ENCODE measurements at places on chromosomes 6 and 20. TPM values are rescaled to one million over a fixed set of nuclear protein-coding genes. Genes with fewer than 3 reads are reported as not detected.
A peak's percentile ranks its signal among the peaks of the same experiment; 100 is the strongest.

DNA sequence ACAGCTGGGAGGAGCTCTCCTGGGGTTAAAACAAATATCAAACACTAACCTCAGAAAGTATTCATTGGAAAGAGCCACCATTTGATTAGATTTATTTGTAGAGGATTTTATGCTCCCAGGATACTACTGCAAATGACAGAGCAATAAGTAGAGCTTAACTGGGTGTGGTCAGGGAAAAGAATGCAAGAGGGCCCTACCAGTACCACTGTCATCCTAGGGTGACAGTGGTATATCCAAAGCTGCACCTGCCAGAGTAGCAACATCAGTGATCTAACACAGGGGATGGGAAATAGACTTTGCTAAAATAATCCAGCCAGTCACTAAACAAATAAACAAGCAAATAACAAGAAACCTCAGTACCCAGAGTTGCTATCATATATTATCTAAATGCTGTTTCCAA is 29.7 kb downstream of the ERGIC3 start:
- no peaks in the 10 kb centered on the region for H3K36me3 ChIP-seq
- H3K27me3 ChIP-seq, result no peaks in the 10 kb centered on the region
- H3K4me1 ChIP-seq, result no peaks in the 10 kb centered on the region
- no peak overlapping the region for H3K27ac ChIP-seq

GRCh38 chr20:830011-830521 is 3.4 kb upstream of the FAM110A start:
- DNase-seq, result no peak
- no peak overlapping the region for H3K27ac ChIP-seq
- H3K4me3 ChIP-seq, result no peak overlapping the region
- H3K36me3 ChIP-seq, result no peaks in the 10 kb centered on the region

GRCh38 chr6:138105446-138105845 is 1.8 kb downstream of the PERP start:
- H3K4me3 ChIP-seq, result no peak overlapping the region
- no peaks in the 10 kb centered on the region for H3K27me3 ChIP-seq
- H3K4me1 ChIP-seq, result peaks cover 25% of the 10 kb centered on the region
- no peaks in the 10 kb centered on the region for H3K36me3 ChIP-seq

GRCh38 chr6:111417181-111417585 is 65.8 kb downstream of the REV3L start:
- H3K4me3 ChIP-seq, result no peak overlapping the region
- no peak overlapping the region for H3K27ac ChIP-seq
- H3K27me3 ChIP-seq, result no peaks in the 10 kb centered on the region
- peaks cover 7% of the 10 kb centered on the region for H3K36me3 ChIP-seq
- H3K4me1 ChIP-seq, result no peaks in the 10 kb centered on the region

GRCh38 chr20:25207960-25208534 is 12.5 kb downstream of the ENTPD6 start:
- H3K4me3 ChIP-seq, result no peak overlapping the region
- peaks cover 7% of the 10 kb centered on the region for H3K36me3 ChIP-seq
- no peaks in the 10 kb centered on the region for H3K4me1 ChIP-seq
- H3K27ac ChIP-seq, result no peak overlapping the region

GRCh38 chr6:131377112-131377705 is 195.8 kb upstream of the ARG1 start:
- H3K4me3 ChIP-seq, result no peak overlapping the region
- no peaks in the 10 kb centered on the region for H3K4me1 ChIP-seq
- H3K36me3 ChIP-seq, result no peaks in the 10 kb centered on the region
- no peaks in the 10 kb centered on the region for H3K27me3 ChIP-seq
- H3K27ac ChIP-seq, result no peak overlapping the region

GRCh38 chr20:2327620-2328555 is 32.1 kb downstream of the TGM3 start:
- no peak overlapping the region for H3K4me3 ChIP-seq
- no peak for DNase-seq
- H3K27me3 ChIP-seq, result no peaks in the 10 kb centered on the region

DNA sequence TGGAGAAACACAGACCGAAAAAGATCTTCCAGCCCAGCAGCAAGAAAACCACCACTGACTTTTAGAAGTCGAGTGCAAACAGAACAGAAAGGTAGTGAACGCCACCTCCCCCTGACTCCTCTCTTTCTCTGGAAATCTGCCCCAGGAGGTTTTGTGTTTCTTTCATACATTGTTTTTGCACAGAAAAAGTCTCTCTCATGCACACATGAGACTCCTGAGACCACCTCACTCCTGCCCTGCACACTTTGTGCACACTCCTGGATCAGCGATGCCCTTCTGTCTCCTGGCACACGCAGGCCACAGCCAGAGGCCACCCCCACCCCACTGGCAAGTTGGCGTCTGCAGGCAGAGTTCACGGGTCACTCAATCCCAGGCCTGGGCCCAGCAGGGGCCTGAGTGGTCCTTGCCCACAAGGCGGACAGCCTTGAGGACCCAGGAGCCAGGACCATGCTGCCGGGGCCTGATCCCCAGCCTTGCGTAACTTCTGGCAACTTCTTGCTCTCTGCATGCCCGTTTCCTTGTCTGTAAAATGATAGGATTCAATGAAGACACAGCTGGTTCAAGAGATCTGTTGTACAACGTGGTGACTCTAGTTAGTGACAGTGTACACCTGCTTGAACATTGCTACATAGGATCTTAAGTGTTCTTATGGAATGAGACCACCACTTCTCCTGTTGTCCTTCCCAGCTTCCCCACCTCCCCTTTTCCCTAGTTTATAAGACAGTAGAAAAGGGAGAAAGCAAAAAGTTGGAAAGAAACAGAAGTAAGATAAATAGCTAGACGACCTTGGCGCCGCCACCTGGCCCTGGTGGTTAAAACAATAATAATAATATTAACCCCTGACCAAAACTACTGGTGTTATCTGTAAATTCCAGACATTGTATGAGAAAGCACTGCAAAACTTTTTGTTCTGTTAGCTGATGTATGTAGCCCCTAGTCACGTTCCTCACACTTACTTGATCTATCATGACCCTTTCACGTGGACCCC is 30.2 kb upstream of the CST7 start:
- DNase-seq, result no peak
- H3K4me3 ChIP-seq, result no peak overlapping the region
- no peak overlapping the region for H3K27ac ChIP-seq
- peaks cover 7% of the 10 kb centered on the region for H3K4me1 ChIP-seq
- H3K36me3 ChIP-seq, result no peaks in the 10 kb centered on the region

DNA sequence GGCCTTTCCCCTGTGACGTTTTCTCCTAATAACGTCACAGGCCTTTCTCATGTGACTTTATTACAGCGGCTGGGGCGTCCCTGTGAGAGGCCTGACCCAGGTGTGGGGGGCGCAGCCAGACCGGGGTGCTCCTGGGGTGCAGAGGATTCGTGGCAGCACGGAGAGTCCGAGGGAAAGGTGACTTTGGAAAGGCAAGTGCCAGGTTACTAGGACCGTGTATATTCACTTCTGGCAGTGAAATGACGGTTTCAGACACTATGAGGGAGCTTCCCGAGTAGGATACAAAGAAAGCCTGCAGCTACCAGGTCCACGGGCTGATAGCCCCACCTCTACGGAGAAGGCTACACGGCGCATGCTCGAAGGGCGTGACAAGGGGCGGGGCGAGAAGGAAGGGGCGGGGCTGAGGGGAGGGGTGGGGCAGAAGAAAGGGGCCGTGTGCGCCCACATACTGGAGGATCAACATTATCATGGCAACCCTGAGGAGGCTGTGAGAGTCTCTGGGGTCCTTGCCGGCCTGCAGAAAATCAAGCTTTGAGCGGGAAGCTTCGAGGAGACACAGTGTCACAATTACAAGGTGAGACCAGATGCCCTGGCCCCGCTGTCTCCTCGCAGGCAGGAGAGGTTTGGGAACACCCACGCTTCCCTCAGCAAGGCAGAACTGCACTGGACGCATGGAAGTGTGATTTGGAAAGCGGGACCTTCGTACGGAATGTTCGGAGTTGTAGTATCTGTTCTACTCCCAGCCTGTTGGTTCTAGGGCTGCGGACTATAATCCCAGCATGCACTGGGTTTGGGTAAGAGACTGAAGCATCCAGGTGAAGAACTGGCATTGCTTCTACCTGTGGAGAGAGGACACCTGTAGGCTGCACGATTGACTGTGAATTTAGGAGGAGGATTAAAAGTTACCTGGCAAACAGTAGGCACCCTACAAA is 54.4 kb upstream of the ZNF337 start:
- peak overlapping the region; percentile 54 for H3K4me3 ChIP-seq
- H3K36me3 ChIP-seq, result no peaks in the 10 kb centered on the region
- peaks cover 14% of the 10 kb centered on the region for H3K4me1 ChIP-seq
- peak overlapping the region; percentile 28 for H3K27ac ChIP-seq

- H3K4me3 ChIP-seq, result no peak overlapping the region
- H3K27me3 ChIP-seq, result no peaks in the 10 kb centered on the region
- DNase-seq, result no peak
- H3K4me1 ChIP-seq, result no peaks in the 10 kb centered on the region
- H3K27ac ChIP-seq, result no peak overlapping the region
These were observed 721.1 kb upstream of the CITED2 start for GRCh38 chr6:140095532-140095931.

GRCh38 chr20:59351157-59352040 is 51.0 kb downstream of the EDN3 start:
- no peak overlapping the region for H3K4me3 ChIP-seq
- no peaks in the 10 kb centered on the region for H3K36me3 ChIP-seq
- H3K4me1 ChIP-seq, result peaks cover 4% of the 10 kb centered on the region
- H3K27me3 ChIP-seq, result no peaks in the 10 kb centered on the region

- no peak for DNase-seq
- no peaks in the 10 kb centered on the region for H3K4me1 ChIP-seq
- H3K27ac ChIP-seq, result no peak overlapping the region
These were observed 45.2 kb downstream of the BCKDHB start for GRCh38 chr6:80151635-80152034.

RBM24 gene
- not detected for total RNA-seq

MRAP2 gene
- not detected for total RNA-seq

C6orf15 gene
- total RNA-seq, result not detected

All from CD4-positive, alpha-beta memory T cell (primary cell).